NCI-H460 (cell line): ENCODE measurements at places on chromosomes 2 and 18. TPM values are rescaled to one million over a fixed set of nuclear protein-coding genes. Genes with fewer than 3 reads are reported as not detected.
A peak's percentile ranks its signal among the peaks of the same experiment; 100 is the strongest.

Gene CAVIN2
- 114 and 121 TPM in 2 replicates for total RNA-seq

DNA sequence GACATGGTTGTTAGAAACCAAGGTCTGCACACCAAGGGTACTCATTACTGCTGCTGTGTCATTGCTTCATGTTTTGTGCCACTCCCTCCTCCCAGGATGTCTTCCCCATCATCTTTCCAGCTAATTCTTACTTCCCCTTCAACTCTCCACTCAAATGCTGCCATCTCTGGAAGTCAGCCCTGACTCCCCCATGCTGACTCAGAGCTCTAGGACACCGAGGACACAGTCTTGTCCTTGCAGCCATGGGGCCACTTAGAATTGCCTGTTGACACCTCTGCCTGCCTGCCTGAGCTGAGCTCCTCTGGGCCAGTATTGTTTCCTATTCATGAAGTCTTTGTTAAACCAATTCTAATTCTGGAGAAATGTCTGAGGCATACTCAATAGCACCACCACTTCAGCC lies 100.2 kb downstream of the GYPC start:
- DNase-seq: no peak

GRCh38 chr2:64359892-64360657 lies 93.9 kb upstream of the LGALSL start:
- DNase-seq: peak; percentile 86

GRCh38 chr2:19643117-19643518 lies 258.7 kb downstream of the TTC32 start:
- no peak for DNase-seq

DNA sequence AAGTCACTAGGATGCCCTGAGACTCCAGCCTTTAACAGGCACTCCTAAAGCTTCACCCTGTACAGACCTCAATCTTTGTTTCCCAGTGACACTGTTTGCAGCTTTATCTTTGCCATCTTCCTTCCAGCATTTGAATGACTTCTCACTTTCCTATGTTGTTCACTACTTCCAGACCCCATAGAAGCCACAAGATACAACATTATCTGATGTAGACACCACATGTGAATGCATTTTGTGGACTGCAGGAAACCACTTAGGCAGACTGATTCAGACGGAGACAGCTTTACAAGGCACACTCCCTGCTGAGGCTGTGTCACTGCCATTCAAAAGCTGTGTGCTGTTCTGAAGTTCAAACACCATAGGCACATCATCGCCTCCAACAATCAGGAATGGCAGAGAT lies 67.3 kb upstream of the SPATS2L start:
- no peak for DNase-seq

- DNase-seq: no peak
Measured at GRCh38 chr18:44356566-44357157, 324.0 kb upstream of the SETBP1 start.

Gene ALPG
- total RNA-seq: not detected in 2 replicates

Gene MAL
- not detected in 2 replicates for total RNA-seq

- no peak for DNase-seq
Measured at GRCh38 chr2:168633200-168633599, 169.2 kb upstream of the NOSTRIN start.

GRCh38 chr2:228600265-228600664 lies 418.8 kb upstream of the SPHKAP start:
- no peak for DNase-seq

Gene TANC1
- 12.1 and 14.9 TPM in 2 replicates for total RNA-seq

GRCh38 chr2:144146076-144146475 lies 373.8 kb downstream of the ZEB2 start:
- no peak for DNase-seq

- DNase-seq: no peak
Measured at GRCh38 chr2:101692766-101693165, 4.7 kb upstream of the MAP4K4 start.

Gene HRH4
- total RNA-seq: 0.12 and 0.29 TPM in 2 replicates

DNA sequence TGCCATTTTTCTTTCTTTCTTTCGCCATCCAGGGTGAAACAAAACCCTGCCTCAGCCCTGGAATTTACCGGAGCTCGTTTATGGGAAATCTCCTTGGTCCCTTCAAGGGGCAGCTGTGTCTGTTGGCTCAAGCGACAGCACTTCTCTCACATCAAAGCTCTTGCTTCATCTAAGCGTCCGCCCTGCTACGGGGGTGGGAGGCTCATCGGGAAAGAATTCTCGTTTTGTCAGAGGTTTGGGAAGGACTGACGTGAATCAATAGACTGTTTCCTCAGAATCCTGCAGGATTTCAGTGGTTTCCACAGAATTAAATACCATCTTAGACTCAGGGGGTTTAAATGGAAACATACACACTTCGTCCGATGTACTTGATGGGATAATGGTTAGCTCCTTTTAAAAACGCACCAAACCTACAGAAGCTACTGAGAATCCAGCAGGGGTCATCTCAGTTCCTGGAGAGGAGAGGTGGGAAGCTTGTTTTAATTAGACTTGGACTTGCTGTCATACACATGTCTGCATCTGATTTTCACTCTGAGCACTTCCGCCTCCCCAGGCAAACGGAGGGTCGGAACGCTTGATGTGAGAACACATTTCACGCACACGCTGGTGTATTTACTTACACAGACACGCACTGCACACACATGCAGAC lies 91.6 kb downstream of the ASB1 start:
- no peak for DNase-seq

DNA sequence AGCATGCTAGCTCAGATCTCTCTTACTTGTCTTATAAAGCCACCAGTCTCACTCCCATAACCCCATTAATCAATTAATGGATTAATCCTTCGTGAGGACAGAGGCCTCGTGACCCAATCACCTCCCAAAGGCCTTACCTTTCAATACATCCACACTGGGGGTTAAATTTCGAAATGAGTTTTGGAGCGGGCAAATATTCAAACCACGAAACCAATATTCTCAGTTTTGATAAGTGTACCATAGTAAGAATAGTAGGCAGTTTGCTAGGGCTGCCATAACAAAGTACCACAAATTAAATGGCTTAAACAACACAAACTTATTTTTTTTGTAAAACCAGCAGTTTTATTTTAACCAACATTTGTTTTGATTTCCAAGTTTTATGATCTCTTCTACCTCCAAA lies 15.2 kb downstream of the HIBCH start:
- DNase-seq: no peak

GRCh38 chr2:152518034-152518433 lies 183.1 kb downstream of the FMNL2 start:
- no peak for DNase-seq

Gene TEKT4
- total RNA-seq: not detected in 2 replicates

DNA sequence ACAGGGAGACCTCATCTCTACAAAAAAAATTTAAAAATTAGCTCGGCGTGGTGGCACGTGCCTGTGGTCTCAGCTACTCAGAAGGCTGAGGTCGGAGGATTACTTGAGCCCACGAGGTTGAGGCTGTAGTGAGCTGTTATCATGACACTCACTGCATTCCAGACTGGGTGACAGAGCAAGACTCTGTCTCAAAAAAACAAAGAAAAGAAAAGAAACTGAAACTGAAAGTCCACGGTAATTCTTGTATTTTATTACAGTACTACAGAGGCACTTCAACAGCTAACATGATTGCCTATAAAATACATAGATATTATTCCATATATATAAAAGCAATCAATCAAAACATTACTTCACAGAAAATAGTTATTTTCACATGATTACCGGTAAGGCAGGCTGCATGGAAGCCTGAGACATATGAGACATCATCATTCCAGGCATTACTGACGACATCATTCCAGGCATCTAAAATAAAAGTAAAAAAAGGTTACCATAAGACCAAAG lies 23.1 kb downstream of the PRPF40A start:
- DNase-seq: peak; percentile 3

DNA sequence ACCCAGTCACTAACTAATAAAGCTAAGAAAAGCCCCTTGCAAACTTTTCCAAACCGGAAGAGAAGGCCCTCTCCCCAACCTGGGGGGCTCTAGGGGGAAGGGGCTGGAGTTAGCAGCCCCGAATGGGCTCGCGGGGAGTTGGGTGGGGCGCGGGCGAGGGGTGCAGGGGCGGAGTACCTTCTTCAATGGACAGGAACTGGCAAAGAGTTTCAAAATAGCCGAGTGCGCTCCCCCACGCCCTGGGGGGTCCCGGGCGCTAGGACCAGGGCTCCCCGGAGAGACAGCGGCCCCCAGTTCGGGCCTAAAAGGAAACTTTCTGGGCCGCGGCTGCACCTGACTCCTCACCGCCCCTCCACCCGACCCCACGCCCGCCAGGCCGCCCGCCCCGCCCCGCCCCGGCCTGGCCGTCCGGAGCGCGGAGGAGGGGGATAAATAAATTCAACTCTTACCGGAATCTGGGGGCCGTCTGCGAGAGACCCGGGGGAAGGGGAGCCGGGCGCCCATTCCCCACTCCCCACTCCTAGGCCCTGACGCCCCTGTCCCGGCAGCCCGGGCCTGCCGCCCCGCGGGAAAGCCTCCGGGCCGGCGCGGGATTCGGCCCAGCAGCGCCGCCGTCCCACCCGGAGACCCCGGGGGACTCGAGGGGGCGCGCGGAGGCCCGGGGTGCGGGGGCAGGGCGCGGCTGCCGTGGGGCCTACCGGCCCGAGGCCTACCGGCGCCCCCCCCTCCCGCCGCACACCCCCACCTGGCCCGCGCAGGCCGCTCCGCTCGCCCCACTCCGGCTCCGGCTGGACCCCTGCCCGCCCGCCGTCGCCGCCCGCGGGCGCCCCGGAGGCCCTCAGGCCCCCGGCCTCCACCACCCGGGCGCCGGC lies 868 bp downstream of the INO80D start:
- peak; percentile 18 for DNase-seq

Gene POTEE
- not detected in 2 replicates for total RNA-seq

- no peak for DNase-seq
Measured at GRCh38 chr2:127154396-127154795, 47.4 kb upstream of the BIN1 start.

Gene STK36
- 14.9 and 26.8 TPM in 2 replicates for total RNA-seq

GRCh38 chr2:196549052-196549451 lies 90.5 kb upstream of the CCDC150 start:
- DNase-seq: no peak

GRCh38 chr2:61633250-61633649 lies 95.1 kb upstream of the XPO1 start:
- DNase-seq: no peak

DNA sequence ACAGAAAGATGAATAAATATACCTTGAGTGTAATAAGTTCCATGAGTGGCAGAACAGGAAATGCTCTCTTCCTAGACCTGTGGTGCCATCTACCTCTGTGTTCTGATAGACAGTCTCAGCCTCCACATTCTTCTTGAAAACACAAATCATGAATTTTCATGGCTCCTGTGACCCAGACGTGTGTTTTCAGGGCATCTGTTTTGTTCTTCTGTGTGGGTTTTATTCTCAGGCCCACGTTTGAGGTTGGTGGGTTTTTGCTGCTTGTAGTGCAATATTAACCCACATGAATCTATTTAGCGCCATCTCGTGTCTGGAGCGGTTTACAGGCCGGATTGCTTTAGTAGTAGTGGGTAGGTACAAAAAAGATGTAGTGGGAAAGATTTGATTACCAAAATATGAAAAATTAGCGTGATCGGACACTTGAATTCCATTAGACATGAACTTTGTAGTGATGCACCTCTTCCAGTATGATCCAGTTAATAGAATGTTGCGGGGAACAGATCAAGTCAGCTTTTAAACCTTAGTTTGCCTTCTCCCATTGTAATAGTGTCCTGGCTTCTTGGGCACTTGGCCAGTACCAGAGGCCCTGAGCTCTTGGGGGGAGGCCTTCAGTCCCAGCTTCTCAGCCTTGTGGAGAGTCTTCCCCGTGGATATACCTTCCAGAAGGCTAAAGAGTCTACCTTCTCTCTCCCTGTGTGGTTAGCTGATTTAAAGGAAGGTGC lies 256.5 kb downstream of the TPGS2 start:
- DNase-seq: peak; percentile 5

DNA sequence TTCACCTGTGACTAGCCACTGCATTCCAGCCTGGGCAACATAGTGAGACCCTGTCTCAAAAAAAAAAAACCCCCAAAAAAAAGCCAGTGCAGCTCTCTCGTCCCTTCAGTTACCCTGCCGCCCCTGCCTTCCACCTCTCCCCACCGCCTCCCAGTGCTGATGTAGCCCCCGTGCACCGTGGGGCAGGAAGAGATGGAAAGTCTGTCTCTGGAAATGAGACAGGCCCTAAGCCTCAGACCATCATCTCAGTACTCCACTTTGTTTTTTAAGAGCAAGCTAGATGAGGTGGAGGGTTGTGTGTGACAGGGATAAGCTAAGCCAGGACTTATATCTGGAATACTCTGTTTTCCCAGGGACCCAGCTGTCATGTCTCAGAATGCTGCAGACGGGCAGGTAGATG lies 32.0 kb downstream of the MERTK start:
- no peak for DNase-seq

DNA sequence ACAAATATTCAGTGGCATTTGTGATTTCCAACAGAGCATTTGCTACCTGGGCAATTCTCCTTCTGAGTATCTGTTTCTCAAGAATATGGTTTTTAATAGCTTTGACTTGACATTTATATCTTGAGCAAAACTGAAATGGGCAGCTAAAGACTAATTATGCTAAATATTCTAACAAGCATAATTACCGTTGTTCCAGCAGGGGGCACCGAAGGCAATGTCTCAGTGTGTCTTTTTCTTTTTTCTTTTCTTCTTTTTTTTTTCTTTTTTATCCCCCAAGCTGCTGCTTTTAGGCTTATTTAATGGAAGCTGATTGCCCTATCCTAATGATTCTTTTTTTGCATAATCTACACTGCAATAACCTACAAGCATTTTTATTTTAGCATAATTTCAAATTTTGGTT lies 138.9 kb upstream of the NABP1 start:
- no peak for DNase-seq

- DNase-seq: no peak
Measured at GRCh38 chr2:43939695-43940256, 56.0 kb downstream of the LRPPRC start.

GRCh38 chr2:72973566-72974435 lies 56.5 kb downstream of the EMX1 start:
- DNase-seq: peak; percentile 50

GRCh38 chr2:43852196-43852730 lies 13.5 kb downstream of the ABCG8 start:
- no peak for DNase-seq

GRCh38 chr2:54560146-54560881 lies 104.2 kb downstream of the SPTBN1 start:
- DNase-seq: peak; percentile 55

GRCh38 chr2:181807526-181807925 lies 84.0 kb upstream of the ITPRID2 start:
- no peak for DNase-seq

DNA sequence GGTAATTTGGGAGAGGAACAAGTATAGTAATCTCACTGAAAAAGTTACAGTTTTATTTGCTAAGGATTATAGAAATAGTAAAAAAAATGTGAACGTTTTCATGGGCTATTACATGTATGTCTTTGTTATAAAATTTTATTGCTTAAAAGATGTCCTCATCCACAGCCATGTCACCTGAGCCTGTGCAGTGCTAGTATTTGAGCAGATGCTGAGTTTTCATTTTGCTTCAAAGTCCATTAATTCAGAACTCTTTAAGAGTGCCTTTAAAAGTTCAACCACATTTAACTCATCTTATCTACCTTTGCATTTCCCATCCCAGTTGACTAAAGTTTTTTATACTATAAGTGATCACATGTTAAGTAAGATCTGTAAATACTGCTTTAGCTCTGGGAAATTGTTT lies 52.6 kb downstream of the DPP10 start:
- no peak for DNase-seq

- DNase-seq: no peak
Measured at GRCh38 chr2:233130481-233131020, 70.4 kb downstream of the INPP5D start.

- no peak for DNase-seq
Measured at GRCh38 chr2:18505703-18506341, 54.6 kb downstream of the RDH14 start.

GRCh38 chr2:232871418-232871834 lies 1.4 kb downstream of the SNORC start:
- no peak for DNase-seq

- no peak for DNase-seq
Measured at GRCh38 chr18:11004294-11004693, 145.1 kb downstream of the PIEZO2 start.
